ENCODE measurements at places on chromosomes 7 and 10. TPM values are rescaled to one million over a fixed set of nuclear protein-coding genes. Genes with fewer than 3 reads are reported as not detected.

Gene ACBD7
- 3.1 TPM for total RNA-seq

Gene PRPS1L1
- total RNA-seq, result not detected

Gene CRHR2
- total RNA-seq, result not detected

Gene CYP26A1
- not detected for total RNA-seq

Gene LYZL1
- total RNA-seq, result not detected

Gene ELN
- total RNA-seq, result not detected

Gene TCERG1L
- 0.68 TPM for total RNA-seq

Gene NAT16
- total RNA-seq, result not detected

Gene ADAP1
- 19.9 TPM for total RNA-seq

Gene PLA2G12B
- not detected for total RNA-seq

Gene WDR86
- total RNA-seq, result not detected

Gene ARHGAP19
- total RNA-seq, result 79.5 TPM

Gene LRMDA
- total RNA-seq, result not detected

Gene PVRIG
- total RNA-seq, result 30.6 TPM

Gene MACROH2A2
- 6.3 TPM for total RNA-seq

Gene RSPH10B2
- total RNA-seq, result 0.77 TPM

Gene NKX2-3
- total RNA-seq, result not detected

Gene FLNC
- 0.02 TPM for total RNA-seq

Gene TLL2
- total RNA-seq, result not detected

Gene NCOA4
- 90.0 TPM for total RNA-seq

Gene TMEM229A
- total RNA-seq, result not detected

Gene LARP4B
- 87.4 TPM for total RNA-seq
